ENCODE measurements at places on chromosomes 12 and 14.

GRCh38 chr14:81464253-81465002 is 64.3 kb upstream of the STON2 start:
- peak; percentile 95 for DNase-seq

GRCh38 chr12:128787827-128788226 is 35.9 kb downstream of the SLC15A4 start:
- DNase-seq, result no peak

DNA sequence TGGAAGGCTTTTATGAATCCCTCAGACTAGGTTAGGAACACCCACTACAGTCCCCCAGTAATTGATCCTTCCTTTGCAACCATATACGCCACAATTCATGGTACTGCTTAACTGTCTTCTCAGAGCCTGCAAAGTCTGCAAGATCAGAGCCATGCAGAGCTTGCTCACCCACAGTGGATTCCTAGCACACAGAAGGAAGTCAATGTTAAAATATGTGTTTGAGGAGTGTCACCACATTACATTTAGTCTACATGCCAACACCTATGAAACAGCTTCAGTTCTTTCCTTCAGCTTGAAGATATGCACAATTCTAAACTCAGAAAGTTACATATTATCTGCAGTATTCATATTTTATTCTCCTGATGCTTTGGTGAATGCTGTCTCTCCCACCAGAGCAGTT is 138.5 kb downstream of the NDUFA12 start:
- DNase-seq, result no peak

DNA sequence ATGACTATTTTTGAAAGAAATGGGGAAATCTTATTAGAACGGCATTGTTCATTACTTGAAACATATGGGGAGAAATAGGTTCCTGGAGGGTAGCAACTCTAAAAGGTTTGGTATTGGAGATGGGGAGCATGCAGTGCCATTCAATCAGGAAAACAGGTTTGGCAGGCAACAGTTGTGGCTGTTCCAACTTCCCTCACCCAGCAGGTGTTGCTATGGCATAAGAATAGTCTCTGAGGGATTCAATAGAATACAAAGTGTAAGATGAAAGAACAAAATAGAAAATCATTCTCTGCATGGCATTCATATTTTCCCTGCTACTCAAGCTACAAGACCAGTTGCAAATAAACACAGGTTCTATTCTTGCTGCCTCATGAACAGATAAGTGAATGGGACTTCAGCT is 393.3 kb upstream of the RPL10L start:
- DNase-seq, result peak; percentile 56

GRCh38 chr12:108270035-108270848 is 68.9 kb downstream of the CMKLR1 start:
- DNase-seq, result no peak

DNA sequence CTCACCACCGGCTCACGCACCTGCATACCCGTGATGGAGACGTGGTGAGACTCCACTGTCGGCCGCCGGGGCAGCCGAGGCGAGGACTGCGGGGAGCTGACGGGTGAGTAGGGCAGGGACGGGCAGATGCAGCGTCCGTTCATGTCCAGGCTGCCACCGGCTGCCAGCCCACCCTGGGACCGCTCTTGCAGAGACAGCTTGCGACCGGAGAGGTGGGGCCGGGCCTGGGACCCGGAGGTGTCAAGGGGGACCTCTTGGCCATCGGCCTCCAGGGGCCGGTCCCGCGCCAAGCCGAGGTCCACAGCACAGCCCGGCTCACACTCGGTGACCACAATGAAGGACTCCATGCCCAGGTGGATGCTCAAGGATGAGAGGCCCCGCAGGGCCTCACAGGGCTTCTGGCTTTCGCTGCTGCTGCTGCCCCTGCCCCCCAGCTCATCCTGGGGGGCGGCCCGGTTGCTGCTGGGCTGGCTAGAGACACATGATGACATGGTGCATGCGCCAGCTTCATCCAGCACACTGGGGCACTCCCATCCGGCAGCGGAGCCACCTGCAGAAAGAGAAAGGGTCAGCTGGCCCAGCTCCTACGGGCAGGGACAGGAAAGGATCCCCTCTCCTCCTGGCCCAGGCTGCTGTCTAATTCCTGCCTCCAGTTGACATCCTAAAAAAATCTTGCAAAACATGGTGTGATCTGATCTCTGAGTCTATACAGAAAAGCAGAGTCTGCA is 22.3 kb downstream of the CAMKK2 start:
- no peak for DNase-seq

DNA sequence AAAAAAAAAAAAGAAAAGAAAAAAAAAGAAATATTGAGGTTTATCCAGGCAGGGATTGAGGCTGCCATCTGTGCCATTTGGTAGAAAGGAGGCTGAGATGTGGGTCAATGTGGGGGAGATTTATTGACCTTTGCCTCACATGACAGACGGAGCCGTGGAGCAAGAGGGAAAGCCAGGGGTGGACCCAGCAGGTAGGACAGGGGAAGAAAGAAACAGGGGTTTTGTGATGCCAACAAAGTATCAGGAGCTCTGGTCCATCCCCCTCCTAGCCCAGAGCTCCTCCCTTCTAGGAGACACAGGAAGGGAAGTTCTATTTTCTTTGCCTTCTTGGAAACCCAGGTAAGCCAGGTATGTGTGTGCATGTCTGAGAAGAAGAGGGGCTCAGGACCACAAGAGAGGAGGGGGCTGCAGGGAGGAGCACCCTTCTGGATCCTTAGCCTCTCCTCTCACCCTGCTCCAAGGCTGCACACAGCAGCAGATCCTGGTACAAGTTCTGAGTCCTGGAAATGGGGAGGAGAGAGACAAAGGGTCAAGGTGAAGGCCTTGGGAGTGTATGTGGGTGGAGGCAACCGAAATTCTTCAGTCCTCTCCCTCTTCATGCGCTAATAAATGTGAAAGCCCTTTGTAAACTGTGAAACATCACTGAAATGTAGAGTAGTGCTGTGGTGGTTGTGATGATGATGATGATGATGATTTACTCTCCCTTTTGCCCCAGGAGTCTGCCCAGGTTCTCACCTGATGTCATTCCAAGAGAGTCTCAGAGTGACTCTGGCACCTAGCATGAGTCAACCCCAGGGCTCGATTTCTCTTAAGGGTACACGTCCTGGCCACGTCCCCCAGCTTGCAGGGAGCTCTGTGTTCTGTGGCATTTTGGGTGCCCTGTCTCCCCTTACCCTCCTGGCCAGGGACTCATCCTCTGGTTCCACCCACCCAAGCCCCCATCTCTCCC is 26.3 kb downstream of the ZFP36L1 start:
- no peak for DNase-seq

DNA sequence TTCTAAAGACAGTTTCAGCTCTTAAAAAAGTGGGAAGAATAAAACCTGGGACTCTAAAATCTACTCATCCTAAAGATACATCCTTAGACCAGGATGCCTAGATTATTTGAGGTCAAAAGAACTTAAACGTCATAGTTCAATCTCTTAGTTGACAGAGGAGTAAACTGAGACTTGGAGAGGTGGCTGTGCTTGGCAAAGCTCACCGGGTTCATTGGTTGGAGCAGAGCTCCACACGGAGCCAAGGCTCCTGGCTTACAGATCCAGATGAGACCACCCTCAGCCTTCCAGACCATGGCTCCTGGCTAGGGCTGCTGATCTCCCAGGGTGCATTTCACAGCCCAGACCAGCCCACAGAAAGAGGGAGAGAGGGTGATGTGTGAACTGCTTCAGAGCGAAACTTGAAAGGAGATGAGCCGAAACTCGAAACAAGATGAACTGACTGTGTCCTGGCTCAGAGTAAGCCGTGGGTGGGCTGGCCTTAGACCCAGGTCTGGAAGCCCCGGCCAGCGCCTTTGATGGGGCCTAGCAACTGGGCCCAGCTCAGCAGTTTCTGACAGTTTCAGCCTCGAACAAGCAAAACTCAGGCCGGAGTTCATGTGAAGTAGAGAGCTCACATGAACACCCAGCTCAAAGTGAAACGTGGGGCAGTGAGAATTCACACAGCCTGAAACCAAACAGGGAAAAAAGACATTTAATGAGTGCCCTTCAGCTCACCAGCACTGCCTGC is 1044.8 kb downstream of the BCL11B start:
- no peak for DNase-seq

DNA sequence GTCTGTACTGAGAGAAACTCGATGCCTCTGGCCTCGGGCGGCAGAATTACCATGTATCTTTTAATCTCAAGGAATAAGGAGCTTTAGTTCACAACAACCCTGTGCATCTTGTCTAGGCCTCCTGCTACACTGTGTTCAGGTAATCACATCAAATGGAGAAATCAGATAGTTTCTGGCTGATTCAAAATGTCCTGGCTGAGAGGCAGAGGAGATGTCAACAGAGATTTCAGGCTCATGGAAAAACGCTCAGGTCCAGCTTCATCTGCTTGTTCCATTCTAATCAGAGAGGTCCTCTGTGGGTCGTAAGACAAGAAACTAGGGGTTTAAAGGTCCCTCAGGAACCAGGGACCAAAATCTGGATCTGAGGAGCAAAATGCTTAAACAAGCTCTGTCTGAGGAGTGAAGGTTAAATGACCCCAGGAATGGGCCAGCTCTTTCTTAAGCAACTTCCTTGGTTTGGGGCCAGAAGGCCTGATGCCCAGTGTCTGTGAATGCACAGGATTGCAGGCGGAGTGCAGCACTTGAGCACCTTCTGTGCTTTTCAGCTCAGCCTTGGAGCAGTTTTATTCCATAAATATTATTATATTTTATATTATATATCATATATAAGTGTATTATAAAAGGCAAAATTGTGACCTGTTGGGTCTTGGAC is 170.2 kb upstream of the PRICKLE1 start:
- no peak for DNase-seq

DNA sequence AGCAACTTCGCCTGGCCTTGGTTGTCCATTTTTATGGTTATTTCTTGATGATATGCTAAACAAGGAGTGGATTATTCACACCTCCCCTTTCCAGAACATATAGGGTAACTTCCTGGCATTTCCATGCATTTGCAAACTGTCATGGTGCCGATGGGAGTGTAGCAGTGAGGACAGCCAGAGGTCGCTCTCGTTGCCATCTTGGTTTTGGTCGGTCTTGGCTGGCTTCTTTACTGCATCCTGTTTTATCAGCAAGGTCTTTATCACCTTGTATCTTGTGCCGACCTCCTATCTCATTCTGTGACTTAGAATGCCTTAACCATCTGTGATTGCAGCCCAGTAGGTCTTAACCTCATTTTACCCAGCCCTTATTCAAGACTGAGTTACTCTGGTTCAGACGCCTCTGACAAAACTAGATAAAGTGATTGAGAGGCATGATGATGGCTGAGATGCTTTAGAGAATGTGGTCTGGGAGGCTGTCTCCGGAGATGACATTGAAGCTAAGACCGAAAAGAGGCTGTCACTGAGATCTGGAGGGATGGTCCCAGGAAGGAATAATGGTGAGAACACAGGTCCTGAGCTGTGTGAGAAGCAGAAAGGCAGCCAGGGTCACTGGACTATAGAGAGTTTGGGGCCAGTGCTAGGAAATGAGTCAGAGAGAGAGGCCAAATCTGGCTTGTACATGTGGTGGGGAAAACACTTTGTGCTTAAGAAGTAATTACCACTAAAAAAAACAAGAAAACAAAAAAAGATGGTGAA is 2.9 kb downstream of the GLT1D1 start:
- no peak for DNase-seq

- no peak for DNase-seq
Measured at GRCh38 chr12:3055026-3055703, 22.0 kb upstream of the TSPAN9 start.

DNA sequence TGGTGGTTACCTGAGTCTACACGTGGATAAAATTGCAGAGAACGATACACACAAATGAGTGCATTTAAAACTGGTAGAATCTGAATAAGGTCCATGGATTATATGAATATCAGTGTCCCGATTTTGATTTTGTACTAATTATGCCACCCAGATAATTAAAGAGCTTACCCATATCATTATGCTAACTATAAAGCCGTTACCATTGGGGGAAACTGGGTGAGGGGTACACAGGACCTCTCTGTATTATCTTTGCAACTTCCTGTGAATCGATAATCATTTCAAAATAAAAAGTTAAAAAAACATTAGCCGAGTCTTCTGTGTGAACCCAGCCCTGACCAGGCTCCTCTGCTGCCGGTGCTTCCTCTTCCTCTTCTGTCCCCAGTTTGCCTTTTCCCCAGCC is 107.1 kb downstream of the SMOC1 start:
- DNase-seq, result no peak

DNA sequence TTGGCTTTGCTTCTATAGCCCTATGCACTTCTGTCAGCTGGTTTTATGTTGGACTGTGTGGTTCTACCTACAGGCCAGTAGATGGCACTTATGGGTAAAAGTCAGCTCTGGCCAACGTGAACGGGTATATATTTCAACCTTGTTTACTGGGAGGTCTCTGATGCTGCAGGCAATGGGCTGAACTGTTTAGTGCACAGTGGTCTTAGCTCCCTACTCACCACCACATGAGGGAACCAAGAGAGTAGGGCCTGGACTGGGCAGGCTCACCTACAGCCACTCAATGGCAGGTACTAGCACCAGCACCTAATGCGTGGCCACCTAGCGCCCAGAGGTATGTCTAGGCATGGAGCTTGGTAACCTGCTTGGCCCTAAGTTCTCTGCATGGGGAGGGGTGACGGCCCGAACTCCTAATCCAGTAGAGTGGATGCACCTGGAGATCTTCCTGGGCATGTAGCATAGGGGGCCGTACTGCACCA is 481.8 kb downstream of the TMEM117 start:
- peak; percentile 48 for DNase-seq

GRCh38 chr14:95480109-95480886 is 36.2 kb downstream of the SYNE3 start:
- DNase-seq, result peak; percentile 21

DNA sequence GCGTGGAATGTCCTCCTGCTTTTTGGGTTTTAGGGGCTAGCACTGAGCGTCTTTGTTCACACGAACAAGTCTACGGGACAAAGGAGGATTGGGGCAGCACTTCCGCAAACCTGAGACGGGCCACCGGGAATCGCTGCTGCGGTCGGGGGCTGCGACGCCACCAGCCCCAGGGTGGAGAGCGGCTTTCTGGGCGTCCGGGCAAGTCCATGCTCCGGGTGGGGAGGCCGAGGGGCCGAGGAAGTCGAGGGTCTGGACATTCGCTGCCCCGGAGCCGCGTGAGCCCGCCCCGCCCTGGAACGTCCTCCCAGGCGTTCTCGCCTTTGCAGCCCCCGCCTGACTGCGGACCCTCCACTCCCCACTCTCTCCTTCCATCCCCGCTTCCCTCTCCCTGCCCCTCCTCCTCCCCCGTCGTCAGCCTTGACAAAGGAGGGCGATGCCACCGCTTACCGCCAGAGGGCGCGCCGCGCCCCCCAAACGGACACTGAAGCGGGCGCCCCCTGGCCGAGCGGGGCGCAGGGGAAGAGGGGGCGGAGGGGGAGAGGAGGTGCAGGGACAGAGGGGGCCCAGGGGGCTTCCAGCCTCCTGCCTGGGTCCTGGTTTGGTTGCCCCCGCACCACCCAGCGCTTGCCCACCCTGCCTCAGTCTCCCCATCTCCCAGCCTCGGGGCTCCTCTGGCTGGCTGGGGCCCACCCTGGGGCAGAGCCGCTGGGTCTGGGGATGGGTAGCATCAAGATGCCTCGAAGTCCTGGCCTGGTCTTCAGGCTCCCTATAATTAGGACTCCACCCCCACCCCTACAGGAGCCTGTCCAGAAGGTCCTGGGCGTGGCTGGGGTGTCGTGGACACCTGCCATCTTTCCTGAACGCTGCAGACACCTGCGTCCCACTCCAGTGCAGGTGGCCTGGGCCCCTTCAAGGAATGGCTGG is 39.1 kb upstream of the INF2 start:
- peak; percentile 94 for DNase-seq
